ENCODE measurements at places on chromosomes 1 and 21.

DNA sequence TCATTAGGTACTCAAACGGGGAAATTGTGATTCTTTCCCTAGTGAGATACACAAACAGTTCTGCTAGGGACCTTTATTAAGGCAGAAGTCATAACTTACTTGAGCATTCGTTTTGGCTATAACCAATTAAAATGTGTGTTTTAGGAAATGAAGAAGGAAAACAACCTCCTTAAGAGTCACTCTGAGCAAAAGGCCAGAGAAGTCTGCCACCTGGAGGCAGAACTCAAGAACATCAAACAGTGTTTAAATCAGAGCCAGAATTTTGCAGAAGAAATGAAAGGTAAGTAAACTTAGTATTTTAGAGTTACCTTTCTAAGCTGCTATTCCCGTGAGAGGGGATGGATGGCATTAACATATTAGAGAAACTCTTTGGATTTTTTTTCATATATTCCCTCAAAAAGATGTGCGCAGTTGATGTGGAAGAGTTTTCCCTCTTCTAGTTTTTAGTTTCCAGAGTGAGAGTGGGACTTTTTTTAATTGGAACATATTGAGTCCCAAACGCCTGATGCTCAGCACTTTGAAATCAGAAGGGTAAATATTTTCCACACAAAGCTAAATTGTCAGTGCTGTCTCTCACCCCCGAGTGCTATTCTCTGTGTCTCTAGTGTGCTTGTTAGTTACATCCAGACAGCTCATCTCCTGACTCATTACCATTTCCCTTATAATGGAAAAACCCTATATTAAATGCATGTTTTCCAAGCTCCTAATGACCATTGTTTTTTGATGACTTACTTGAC is 34.9 kb downstream of the CENPF start:
- no peak for DNase-seq
- no peaks in the 10 kb centered on the region for H3K4me1 ChIP-seq
- H3K27ac ChIP-seq = no peak overlapping the region
- H3K36me3 ChIP-seq = peaks cover 14% of the 10 kb centered on the region

DNA sequence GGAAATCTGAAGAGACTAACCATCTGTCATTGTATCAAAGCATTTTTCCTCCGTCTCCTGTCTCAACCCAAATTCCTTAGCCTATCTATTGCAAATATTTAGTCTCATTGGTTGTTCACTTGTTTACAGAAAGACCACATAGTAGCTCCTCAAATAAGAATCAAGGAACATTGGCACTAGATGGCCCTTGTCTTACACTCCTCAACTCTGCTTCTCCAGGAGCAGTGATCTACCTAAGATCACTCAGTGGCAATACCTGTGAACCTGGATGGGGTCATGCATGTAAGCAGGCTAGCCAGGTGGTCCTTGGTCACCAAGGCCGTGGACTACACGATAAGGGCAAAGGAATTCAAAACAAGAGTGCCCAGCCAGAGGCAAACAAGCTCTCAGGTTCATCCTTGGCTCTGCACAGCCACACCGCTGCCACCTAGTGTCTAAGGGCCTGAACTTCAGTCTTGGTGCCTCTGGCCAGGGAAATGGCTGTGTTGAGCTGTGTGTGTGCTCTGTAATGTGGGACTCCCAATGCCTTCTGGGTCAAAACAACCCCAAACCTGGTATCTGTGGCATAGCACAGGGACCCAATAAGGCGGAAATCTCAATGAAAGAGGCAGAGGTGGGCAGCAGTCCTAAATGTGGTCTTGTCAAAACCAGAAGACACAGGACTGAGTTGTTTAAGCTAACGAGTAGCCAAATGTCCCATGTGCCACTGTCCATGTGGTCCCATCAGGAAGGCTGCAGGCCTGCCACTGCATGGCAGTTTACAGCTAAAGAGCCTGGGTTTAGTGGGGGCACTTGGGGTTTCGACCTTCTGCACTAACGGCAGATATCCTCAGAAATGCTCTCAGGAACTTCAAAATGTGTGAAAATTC is 54.5 kb downstream of the GPR161 start:
- no peak overlapping the region for H3K27ac ChIP-seq
- peaks cover 12% of the 10 kb centered on the region for H3K36me3 ChIP-seq
- no peak for DNase-seq
- no peaks in the 10 kb centered on the region for H3K27me3 ChIP-seq
- no peak overlapping the region for H3K4me3 ChIP-seq
- peaks cover 3% of the 10 kb centered on the region for H3K4me1 ChIP-seq

- no peaks in the 10 kb centered on the region for H3K36me3 ChIP-seq
- H3K4me3 ChIP-seq = no peak overlapping the region
- peaks cover 10% of the 10 kb centered on the region for H3K4me1 ChIP-seq
- no peak overlapping the region for H3K27ac ChIP-seq
- H3K27me3 ChIP-seq = no peaks in the 10 kb centered on the region
Measured at GRCh38 chr1:22164841-22165808, 22.2 kb upstream of the WNT4 start.

- H3K4me3 ChIP-seq = no peak overlapping the region
- H3K36me3 ChIP-seq = no peaks in the 10 kb centered on the region
- H3K27ac ChIP-seq = no peak overlapping the region
Measured at GRCh38 chr1:148353461-148354283, 129.4 kb downstream of the PPIAL4G start.

- no peaks in the 10 kb centered on the region for H3K27me3 ChIP-seq
- H3K4me3 ChIP-seq = no peak overlapping the region
- H3K36me3 ChIP-seq = peaks cover 61% of the 10 kb centered on the region
- H3K27ac ChIP-seq = peak overlapping the region; percentile 43
- peaks cover 50% of the 10 kb centered on the region for H3K4me1 ChIP-seq
Measured at GRCh38 chr1:30962609-30963508, 54.3 kb upstream of the SDC3 start.

DNA sequence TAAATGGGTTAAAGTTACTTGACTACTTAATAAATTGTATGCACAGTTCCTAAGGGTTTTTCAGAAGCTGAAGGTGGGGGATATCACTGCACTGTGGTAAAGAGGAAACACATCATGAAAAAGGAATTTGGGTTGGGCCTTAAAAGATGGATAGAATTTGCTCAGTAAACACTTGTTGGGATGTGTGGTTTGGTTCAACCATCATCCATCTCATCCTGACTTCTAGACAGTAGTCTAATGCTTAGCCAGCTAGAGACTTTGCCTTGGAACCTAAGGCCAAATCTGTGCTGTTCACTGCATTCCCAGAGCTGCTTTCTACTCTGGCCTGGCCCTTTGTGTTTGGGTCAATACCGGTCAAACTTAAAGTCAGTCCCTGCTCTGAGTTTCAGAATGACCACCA is 30.6 kb downstream of the LY9 start:
- DNase-seq = no peak

- peaks cover 8% of the 10 kb centered on the region for H3K36me3 ChIP-seq
- no peak overlapping the region for H3K4me3 ChIP-seq
- no peak for DNase-seq
- H3K27me3 ChIP-seq = no peaks in the 10 kb centered on the region
- no peak overlapping the region for H3K27ac ChIP-seq
- peaks cover 30% of the 10 kb centered on the region for H3K4me1 ChIP-seq
Measured at GRCh38 chr1:117164209-117164608, 42.7 kb upstream of the TRIM45 start.

GRCh38 chr1:61839679-61840078 is 97.4 kb downstream of the PATJ start:
- H3K27me3 ChIP-seq = no peaks in the 10 kb centered on the region
- H3K4me3 ChIP-seq = no peak overlapping the region
- H3K27ac ChIP-seq = peak overlapping the region; percentile 84
- DNase-seq = no peak

GRCh38 chr21:27306791-27307775 is 340.2 kb upstream of the ADAMTS5 start:
- peak overlapping the region; percentile 39 for H3K27ac ChIP-seq
- DNase-seq = no peak
- H3K36me3 ChIP-seq = no peaks in the 10 kb centered on the region

GRCh38 chr1:68918563-68918962 is 421.7 kb upstream of the DEPDC1 start:
- H3K4me1 ChIP-seq = peaks cover 8% of the 10 kb centered on the region
- H3K27me3 ChIP-seq = no peaks in the 10 kb centered on the region
- DNase-seq = no peak
- H3K4me3 ChIP-seq = no peak overlapping the region
- no peak overlapping the region for H3K27ac ChIP-seq

- H3K27ac ChIP-seq = no peak overlapping the region
- peaks cover 48% of the 10 kb centered on the region for H3K27me3 ChIP-seq
- H3K36me3 ChIP-seq = no peaks in the 10 kb centered on the region
- no peak overlapping the region for H3K4me3 ChIP-seq
Measured at GRCh38 chr1:18732686-18733085, 102.0 kb downstream of the PAX7 start.

DNA sequence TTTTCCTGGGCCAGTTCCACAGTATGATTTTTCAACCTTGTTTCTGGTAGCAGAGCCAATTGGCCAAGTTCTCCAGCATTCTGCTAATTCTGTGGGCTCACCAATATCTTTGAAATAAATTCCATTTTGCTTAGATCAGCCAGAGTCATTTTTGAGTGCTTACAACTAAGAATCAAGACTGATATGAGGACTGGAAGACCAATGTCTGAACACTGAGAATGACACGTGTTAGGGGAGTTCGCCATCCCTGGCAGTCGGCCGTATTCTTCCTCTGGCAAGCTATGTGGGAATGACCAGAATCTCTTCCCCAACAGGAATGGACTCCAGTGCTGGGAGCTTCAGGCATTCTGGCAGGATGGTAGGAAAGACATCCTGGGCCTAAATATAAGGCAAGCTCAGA is 4.9 kb upstream of the TENT5C start:
- H3K4me1 ChIP-seq = peaks cover 4% of the 10 kb centered on the region
- no peaks in the 10 kb centered on the region for H3K36me3 ChIP-seq
- no peak overlapping the region for H3K4me3 ChIP-seq
- DNase-seq = no peak
- H3K27ac ChIP-seq = no peak overlapping the region

GRCh38 chr21:45236481-45236880 is 51.2 kb downstream of the POFUT2 start:
- no peak overlapping the region for H3K4me3 ChIP-seq
- DNase-seq = no peak
- no peaks in the 10 kb centered on the region for H3K4me1 ChIP-seq
- peaks cover 1% of the 10 kb centered on the region for H3K36me3 ChIP-seq
- H3K27ac ChIP-seq = no peak overlapping the region
- H3K27me3 ChIP-seq = peaks cover 2% of the 10 kb centered on the region

GRCh38 chr1:65289449-65289848 is 19.9 kb upstream of the DNAJC6 start:
- no peak overlapping the region for H3K4me3 ChIP-seq
- H3K4me1 ChIP-seq = no peaks in the 10 kb centered on the region
- H3K27ac ChIP-seq = no peak overlapping the region
- no peaks in the 10 kb centered on the region for H3K27me3 ChIP-seq

GRCh38 chr1:84742653-84743052 is 52.4 kb upstream of the SSX2IP start:
- H3K4me3 ChIP-seq = no peak overlapping the region
- DNase-seq = no peak
- peaks cover 3% of the 10 kb centered on the region for H3K4me1 ChIP-seq
- H3K36me3 ChIP-seq = no peaks in the 10 kb centered on the region

DNA sequence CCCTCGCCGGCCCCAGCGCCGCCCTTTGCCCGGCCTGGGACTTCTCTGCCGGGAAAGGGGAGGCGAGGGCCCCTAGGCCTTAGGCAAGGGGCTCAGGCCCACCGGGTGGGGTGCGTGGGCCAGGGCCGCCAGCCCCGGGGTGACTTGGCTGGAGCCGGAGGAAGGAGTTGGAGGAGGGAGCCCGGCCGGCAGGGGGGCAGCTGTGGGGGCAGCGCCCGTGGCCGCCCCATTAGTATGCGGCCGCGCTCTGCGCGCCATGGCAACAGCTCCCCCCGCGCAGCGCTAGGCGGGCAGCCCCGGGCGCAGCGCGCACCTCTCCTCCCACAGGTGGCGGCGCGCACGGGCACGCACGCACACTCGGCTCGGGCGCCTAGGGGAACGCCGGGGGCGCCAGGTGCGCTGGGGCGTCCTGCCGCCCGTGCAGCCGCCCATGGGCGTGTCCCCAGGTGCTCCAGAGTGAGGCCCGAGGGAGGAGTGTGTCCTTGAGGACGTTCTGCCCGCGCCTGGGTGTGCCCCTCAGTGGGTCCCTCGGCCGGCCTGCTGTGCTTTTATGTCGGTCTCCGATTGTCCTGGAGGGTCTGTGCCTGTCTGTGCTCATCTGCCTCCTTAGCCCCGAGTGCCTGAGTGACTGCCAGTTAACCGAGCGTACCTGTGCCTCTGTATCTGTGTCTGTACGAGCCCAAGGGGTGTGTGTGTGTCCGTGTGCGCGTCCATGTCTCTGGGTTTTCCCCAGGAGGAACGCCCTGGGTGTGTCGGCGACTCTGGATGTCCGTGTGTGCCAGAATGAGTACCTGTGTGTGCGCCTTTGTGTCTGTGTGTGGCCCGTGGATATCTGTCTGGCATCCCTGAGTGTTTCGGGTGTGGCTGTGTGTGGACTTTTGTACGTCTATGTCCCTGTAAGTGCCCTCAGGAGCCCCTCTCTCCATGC is 38.2 kb upstream of the WASF2 start:
- peak overlapping the region; percentile 75 for H3K4me3 ChIP-seq
- no peaks in the 10 kb centered on the region for H3K27me3 ChIP-seq
- peaks cover 10% of the 10 kb centered on the region for H3K36me3 ChIP-seq

- H3K4me3 ChIP-seq = no peak overlapping the region
- H3K4me1 ChIP-seq = no peaks in the 10 kb centered on the region
- H3K36me3 ChIP-seq = peaks cover 37% of the 10 kb centered on the region
Measured at GRCh38 chr1:54846716-54847284, 40.2 kb downstream of the DHCR24 start.

- H3K27ac ChIP-seq = peak overlapping the region; percentile 91
- no peaks in the 10 kb centered on the region for H3K27me3 ChIP-seq
- no peak overlapping the region for H3K4me3 ChIP-seq
- DNase-seq = no peak
- H3K36me3 ChIP-seq = no peaks in the 10 kb centered on the region
Measured at GRCh38 chr21:45431781-45432572, 27.0 kb downstream of the COL18A1 start.

- peak overlapping the region; percentile 96 for H3K4me3 ChIP-seq
- peaks cover 40% of the 10 kb centered on the region for H3K4me1 ChIP-seq
- DNase-seq = no peak
- peak overlapping the region; percentile 97 for H3K27ac ChIP-seq
- no peaks in the 10 kb centered on the region for H3K27me3 ChIP-seq
Measured at GRCh38 chr1:243253926-243254232, 1.2 kb downstream of the CEP170 start.

- no peak for DNase-seq
- H3K27me3 ChIP-seq = no peaks in the 10 kb centered on the region
- H3K27ac ChIP-seq = no peak overlapping the region
Measured at GRCh38 chr1:116690396-116690848, 22.9 kb upstream of the IGSF3 start.

GRCh38 chr1:41241354-41241748 is 755 bp downstream of the SCMH1 start:
- peak; percentile 51 for DNase-seq
- H3K4me1 ChIP-seq = peaks cover 59% of the 10 kb centered on the region
- H3K27me3 ChIP-seq = no peaks in the 10 kb centered on the region
- H3K4me3 ChIP-seq = peak overlapping the region; percentile 81

GRCh38 chr1:226017070-226017469 is 17.9 kb upstream of the SDE2 start:
- no peak overlapping the region for H3K4me3 ChIP-seq
- H3K4me1 ChIP-seq = no peaks in the 10 kb centered on the region
- no peak overlapping the region for H3K27ac ChIP-seq
- peaks cover 2% of the 10 kb centered on the region for H3K27me3 ChIP-seq
- no peaks in the 10 kb centered on the region for H3K36me3 ChIP-seq

All from mesothelial cell of epicardium (in vitro differentiated cells).